ENCODE measurements at places on chromosomes 7 and 10.

DNA sequence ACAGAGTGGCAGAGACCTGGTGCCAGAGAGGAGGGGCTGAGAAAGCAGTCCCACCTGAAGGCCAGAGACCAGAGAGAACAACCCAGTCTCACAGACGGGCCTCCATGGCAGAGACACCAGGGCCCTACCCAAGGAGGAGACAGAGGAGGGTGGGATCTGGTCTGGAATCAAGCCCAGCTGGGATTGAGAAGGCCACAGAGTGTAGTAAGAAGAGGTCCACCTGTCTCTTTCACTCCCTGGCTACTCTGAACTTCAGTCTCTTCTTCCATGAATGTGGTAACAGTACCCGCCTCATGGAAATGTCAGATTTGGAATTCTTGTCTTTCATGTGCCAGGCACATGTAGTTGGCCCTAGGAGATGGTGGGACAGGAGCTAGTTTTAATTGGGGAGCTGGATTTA, 55.6 kb downstream of the CLIP2 start:
- no peak for DNase-seq

DNA sequence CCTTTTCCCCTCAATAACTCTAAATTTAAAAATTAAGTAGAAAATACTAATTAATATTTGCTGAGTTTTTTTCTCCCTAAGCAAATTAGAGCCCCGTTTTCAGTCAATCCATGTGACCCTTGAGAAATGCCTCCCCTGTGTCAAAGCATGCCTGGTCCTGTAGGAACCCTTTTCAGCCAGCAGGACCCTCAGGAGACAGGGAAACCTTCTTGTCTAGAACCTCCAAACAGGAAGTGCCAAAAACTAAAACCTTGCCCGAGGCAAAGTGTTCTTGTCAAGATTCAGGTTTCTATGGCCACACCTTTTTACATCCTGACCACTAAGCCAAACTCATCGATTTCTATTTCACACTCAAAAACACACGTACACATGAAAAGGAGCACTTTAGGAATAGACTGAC, 60.1 kb upstream of the NFE2L3 start:
- DNase-seq: no peak

- DNase-seq: no peak
Measured at GRCh38 chr7:128732521-128733277, 6.5 kb upstream of the CALU start.

DNA sequence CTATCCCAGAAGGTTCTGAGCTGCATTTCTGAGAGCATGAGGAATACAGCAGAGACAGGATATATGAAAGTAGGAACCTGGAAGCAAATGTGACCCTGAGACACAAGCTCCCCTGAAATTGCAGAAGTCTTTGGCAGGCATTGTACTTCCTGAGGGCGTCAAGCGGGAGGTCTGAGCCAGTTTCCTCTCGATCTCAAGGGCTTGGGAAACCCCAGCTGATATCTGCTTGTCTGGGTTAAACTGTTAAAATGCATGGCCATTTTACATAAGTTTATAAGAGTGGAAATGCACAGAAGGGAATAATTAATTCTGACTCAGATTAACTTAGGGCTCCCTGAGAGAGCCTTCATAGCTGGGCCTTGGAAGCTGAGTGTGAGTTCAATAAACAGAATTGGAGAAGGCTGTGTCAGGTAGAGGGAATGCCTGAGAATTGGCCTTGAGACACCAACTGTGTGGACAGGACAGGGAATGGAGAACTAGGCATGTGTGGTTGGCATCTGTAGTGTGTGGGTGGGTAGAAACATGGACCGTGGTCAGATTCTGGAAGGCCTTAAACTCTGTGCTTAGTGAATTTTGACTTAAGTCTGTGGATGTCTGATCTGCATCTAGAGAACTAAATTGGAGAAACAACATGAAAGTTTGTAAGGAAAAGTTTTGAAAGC, 53.3 kb downstream of the WIPF3 start:
- DNase-seq: no peak

GRCh38 chr10:61549861-61550260, 96.7 kb upstream of the TMEM26 start:
- DNase-seq: no peak

DNA sequence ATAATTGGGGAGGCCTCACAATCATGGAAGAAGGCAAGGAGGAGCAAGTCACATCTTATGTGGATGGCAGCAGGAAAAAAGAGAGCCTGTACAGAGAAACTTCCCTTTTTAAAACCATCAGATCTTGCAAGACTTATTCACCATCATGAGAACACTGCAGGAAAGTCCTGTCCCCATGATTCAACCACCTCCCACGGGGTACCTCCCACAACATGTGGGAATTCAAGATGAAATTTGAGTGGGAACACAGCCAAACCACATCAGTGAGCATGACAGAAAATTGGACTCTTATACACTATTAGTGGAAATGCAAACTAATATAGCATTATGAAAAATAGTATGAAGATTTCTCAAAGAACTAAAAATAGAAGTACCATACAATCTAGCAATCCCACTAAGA, 271.2 kb downstream of the MAGI2 start:
- DNase-seq: no peak

- DNase-seq: no peak
Measured at GRCh38 chr10:12594448-12594944, 245.1 kb downstream of the CAMK1D start.

GRCh38 chr7:111864291-111864976, 302.1 kb upstream of the IMMP2L start:
- no peak for DNase-seq

DNA sequence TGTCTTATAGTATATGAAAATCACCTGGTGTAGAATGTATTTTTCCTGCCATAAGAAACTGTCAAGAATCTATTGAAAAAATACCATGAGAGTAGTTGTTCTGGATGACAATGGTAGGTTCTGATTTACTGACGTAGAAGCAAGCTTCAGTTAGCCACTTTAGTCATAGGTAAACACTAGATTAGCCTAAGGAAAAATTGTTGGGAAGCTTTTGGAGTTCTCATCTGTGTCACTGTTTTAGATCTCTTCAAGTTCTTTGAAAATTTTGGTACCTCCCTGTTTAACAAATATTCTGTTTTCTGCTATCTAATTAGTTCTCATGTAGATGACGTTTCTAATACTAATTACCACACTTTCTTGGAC, 131.8 kb downstream of the ADK start:
- DNase-seq: no peak

DNA sequence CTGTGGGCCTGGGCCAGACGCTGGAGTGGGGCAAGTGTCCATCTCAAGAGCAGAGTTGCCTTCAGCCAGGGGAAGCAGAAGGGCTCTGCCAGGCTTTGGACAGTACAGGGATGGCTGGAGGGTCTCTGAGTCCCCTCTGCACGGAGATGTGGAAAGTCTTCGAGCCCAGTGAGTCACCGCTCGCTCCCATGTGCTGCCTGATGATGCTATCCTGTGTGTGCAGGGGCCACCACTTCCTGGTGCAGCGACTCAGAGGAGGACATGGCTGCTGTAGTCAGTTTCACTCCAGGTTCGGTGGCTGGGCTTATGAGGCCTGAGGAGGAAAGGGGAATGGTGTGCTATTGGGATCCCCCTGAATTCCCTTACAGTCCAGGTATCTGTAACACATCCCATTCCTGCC, 6.0 kb downstream of the ADCYAP1R1 start:
- no peak for DNase-seq

- no peak for DNase-seq
Measured at GRCh38 chr10:62183857-62184795, 84.5 kb downstream of the RTKN2 start.

- DNase-seq: no peak
Measured at GRCh38 chr7:95391761-95392160, 4.4 kb downstream of the PON3 start.

- no peak for DNase-seq
Measured at GRCh38 chr7:64614812-64615211, 51.1 kb upstream of the ZNF107 start.

DNA sequence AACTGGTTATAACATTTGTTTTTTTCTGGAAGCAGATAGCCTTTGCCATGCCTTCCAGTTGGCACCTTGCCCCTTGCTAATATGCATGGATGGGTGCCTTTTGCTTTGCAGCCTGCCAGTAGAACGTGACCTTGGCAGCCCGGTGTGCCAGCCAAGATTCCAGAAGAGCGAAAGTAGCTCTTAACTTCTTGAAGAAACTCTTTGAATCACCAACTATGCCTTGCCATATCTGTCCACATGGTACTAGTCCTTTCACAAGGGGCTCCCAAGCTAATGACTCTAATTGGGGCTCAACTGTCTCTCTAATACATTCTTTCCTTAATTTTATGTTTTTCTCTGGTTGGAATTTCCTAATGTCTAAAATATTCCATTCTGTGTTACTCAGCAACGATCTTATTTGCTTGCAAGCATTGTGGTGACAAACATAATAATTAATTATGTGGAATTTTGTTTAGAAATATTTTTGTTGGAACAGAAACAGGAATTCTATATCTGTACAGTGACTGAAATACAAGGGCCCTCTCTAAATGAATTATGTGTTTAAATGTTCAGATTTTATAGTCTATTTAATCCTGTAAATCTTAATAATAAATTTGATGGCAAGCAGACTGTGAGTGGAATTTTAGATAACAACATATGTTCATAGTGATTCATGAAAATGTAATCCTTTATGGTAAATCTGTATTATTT, 45.8 kb downstream of the HDAC9 start:
- DNase-seq: no peak

- no peak for DNase-seq
Measured at GRCh38 chr10:68082872-68083271, 7.8 kb upstream of the HERC4 start.

DNA sequence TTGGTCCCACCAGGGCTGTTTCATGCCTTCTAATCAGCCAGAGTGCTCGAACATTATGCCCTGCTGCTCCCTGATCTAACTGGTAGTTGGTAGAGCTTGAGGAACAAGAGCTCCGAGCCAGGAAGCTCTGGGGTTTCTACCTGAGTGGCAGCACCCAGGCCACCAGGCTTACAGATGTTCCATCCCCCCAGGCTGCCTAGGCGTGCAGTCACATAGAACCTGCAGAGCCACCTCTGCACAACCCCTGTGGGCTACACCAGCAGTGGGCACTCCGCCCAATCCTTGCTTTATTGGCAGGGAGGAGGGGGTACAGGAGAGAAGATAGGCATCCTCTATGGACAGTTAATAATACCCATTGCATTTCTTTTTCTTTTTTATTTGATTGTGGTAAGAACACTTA, 21.8 kb downstream of the MAP3K8 start:
- DNase-seq: no peak

DNA sequence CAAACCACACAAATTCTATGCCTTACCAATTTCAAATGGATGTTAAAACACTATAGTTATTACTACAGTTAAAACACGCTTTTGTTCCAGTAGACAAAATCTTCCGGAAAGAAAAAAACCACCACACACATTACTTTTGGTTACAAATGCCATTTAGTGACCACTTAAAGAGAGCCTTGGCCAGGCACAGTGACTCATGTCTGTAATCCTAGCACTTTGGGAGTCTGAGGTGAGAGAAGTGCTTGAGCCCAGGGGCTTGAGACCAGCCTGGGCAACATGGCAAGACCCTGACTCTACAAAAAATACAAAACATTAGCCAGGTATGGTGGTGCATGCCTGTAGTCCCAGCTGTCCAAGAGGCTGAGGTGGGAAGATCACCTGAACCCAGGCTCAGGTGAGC, 7.2 kb downstream of the TNPO3 start:
- no peak for DNase-seq

DNA sequence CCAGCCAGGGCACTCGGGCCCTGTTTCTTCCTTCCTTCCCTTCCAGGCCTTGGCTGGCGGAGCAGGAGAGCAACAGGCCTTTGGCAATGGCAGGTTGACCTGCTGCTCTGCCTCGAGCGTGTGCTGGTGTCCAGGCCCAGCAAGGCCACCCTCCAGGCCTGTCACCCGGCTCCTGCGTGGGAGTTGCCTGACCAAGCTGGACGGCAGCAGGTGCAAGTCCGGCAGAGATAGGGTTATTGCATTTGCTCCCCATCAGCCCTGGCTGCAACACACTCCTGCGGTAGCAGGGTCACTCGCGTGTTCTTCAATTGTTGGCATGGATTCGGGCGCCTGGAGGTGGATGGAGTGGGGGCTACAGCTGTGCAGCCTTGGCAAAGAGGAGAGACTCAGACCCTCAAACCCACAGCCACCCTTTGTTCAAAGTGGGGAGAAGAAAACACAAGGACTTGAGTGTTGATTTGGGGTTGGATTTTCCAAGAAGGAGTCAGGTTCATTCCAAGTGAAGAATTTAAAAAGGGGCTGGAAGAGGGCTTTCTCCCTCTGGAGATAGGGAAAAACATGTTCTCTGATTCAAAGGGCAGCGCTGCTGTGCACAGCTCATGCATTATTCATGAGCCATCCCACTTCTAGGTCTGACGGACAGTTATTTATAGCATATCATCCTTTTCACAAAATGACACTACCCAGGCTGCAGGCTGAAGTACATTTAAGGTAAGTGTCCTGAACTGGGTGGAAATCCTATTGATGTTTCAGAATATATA, 64.2 kb upstream of the PITRM1 start:
- DNase-seq: no peak

- DNase-seq: peak; percentile 8
Measured at GRCh38 chr7:7681191-7681935, 37.0 kb downstream of the RPA3 start.

- DNase-seq: no peak
Measured at GRCh38 chr10:70884741-70885140, 3.6 kb downstream of the PCBD1 start.

DNA sequence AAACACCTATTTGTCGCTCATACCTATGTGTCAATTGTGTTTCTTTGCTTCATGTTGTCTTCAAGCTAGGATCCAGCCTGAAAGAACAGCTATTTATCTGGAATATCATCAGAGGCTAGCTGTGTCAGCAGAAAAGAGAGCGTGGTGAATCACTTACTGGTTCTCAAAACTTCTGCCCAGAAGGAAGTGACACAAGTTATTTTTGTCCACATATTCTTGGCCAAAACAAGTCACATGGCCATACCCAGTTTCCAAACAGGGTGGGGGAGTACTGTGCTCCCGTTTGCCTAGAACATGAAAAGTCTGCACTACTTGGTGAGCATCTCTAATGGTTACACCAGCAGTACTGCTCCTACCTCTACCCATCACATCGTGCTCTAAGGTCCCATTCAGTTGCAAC, 160.9 kb upstream of the CSTF2T start:
- no peak for DNase-seq

- DNase-seq: no peak
Measured at GRCh38 chr10:49741108-49741995, 20.8 kb downstream of the OGDHL start.

- no peak for DNase-seq
Measured at GRCh38 chr7:42002654-42003053, 234.4 kb downstream of the GLI3 start.

DNA sequence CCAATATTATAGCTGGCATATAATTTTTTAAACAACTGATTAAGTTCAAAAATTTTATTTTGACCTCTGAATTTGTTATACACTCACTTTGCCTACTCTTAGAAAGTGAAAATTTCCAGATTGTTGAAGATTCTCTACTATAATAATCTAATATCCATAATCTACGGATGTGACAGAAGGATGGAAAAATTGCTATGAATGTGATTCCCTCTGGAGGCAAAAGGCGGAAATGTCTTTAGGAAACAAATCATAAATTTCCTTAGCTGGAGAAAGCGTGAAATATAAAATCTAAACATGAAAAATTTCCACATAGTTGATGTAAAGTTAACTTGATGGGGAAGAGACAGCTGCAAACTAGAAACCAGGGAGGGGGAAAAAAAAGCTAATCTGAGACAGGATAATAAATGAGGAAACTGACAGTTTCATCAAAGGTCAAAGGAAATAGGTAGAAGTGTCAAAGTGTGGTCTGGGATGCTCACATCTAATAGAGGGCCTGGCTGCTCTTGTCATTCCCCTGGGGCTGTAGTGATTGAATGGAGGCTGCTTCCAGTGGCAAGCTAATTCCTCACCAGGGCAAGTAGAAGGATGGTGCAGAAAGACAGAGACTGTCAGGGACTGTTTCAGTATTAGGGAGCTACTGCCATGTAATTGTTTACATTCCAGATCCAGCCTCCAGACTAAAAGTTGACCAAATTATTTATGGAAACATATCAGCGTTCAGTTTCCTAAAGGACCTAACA, 264.5 kb downstream of the SDHAF3 start:
- DNase-seq: no peak
